ENCODE measurements at places on chromosomes 11 and 22.

- no peak for DNase-seq
Measured at GRCh38 chr11:28459912-28460311, 351.7 kb downstream of the METTL15 start.

- no peak for DNase-seq
Measured at GRCh38 chr22:38699784-38700183, 959 bp downstream of the JOSD1 start.

- no peak for DNase-seq
Measured at GRCh38 chr11:131025020-131025419, 108.7 kb upstream of the SNX19 start.

GRCh38 chr11:31806928-31807798, 4.0 kb downstream of the PAX6 start:
- DNase-seq = no peak

GRCh38 chr22:37018815-37019308, 385 bp downstream of the TST start:
- no peak for DNase-seq

GRCh38 chr22:23763579-23763945, 772 bp downstream of the C22orf15 start:
- DNase-seq = peak; percentile 43

Measured in CD4-positive, alpha-beta T cell treated with Interleukin-21 for 1 hour (primary cell).